ENCODE measurements at places on chromosomes 3 and 15.

GRCh38 chr15:73518876-73519733, 76.1 kb downstream of the REC114 start:
- DNase-seq: no peak

- no peak for DNase-seq
Observed at GRCh38 chr3:57094575-57094974, 34.1 kb downstream of the SPATA12 start.

DNA sequence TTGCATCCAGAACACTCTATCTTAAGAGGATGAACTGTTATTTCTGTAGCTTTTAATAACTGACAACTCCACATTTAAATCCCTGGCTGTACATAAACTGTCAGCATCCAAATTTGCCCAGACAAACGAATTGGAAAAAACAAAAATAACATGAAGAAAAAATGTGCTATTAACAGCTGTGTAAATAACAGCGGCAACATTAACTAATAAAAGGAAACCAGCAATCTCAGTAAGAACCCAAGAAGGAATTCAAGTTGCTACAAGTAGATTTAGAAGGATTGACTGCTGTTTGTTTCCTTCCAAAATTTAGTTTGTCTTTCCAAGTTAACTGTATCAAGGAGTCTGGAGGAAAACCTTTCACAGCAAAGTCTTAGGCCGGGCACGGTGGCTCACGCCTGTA, 550.6 kb upstream of the MDFIC2 start:
- DNase-seq: no peak

- no peak for DNase-seq
Observed at GRCh38 chr3:124837730-124838186, 49.4 kb downstream of the ITGB5 start.

- DNase-seq: no peak
Observed at GRCh38 chr3:29583861-29584260, 303.0 kb downstream of the RBMS3 start.

- DNase-seq: no peak
Observed at GRCh38 chr3:151327571-151328198, 1.7 kb downstream of the P2RY13 start.

DNA sequence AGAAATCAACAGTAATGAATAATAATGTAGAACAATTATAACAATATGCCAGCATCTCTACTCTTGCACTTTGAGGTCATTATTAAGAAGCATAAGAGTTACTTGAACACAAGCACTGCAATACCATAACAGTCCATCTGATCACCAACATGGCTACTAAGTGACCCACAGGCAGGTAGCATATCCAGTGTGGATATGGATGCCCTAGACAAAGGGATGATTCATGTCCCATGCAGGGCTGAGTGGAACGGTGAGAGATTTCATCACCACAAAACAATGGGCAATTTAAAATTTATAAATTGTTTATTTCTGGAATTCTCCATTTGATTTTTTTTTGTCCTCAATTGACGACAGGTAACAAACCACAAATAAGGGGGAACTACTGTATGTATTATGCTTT, 107.7 kb upstream of the TSC22D2 start:
- no peak for DNase-seq

GRCh38 chr15:41620536-41621199, 39.5 kb upstream of the MGA start:
- DNase-seq: no peak

DNA sequence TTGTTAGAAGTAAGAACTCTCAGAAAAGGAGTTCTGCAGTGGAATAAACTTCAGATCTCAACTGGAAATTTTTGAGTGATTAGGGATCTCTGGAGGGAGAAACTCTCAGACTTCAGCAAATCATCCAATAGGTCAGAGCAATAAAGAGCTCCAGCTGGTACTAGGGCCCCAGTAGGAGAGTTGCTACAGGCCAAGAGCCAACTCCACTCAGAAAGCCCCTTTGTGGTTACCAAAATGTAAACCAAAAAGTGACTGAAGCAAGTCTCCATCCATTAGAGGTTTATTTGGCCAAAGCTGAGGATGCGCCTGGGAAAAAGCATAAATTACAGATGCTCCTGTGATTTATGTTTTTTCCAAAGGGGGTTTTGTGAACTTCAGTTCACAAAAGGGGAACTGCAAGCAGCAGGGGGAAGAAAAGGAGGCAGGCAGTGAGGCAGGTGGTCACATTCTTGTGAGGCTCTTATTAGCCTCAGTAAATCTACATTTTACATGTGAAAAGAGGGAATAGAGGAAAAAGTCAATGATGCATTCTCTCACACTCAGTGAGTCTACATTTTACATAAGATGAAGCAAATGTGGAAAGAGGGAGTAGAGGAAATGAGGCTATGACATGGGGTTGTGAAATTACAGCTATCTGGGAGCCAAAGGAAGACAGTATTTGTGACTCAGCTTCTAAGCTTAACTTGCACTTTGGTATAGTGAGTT, 92.4 kb upstream of the DAZL start:
- no peak for DNase-seq

DNA sequence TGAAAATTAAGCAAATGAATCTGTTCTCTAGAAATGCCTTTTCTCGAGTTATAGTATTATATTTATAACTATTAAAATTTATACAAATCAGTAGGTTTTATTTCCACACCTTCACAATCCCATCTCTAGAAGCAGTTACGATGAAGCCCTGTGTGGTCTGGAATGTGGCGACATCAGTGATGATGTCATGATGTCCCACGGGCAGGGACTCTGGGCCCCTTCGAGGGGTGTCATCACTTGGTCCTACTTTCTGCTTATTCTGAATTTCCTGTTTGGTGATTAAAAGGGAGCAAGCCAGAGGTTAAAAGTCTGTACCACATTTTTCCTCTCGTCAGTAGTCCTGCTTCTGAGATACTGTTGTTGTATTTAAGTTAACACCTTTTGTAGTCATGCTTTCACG, 67.4 kb downstream of the PIK3R4 start:
- no peak for DNase-seq

GRCh38 chr3:110799271-110799670, 272.3 kb upstream of the NECTIN3 start:
- no peak for DNase-seq

- DNase-seq: no peak
Observed at GRCh38 chr3:185069037-185070030, 83.5 kb downstream of the C3orf70 start.

GRCh38 chr3:44076221-44076829, 165.4 kb upstream of the TOPAZ1 start:
- DNase-seq: no peak

DNA sequence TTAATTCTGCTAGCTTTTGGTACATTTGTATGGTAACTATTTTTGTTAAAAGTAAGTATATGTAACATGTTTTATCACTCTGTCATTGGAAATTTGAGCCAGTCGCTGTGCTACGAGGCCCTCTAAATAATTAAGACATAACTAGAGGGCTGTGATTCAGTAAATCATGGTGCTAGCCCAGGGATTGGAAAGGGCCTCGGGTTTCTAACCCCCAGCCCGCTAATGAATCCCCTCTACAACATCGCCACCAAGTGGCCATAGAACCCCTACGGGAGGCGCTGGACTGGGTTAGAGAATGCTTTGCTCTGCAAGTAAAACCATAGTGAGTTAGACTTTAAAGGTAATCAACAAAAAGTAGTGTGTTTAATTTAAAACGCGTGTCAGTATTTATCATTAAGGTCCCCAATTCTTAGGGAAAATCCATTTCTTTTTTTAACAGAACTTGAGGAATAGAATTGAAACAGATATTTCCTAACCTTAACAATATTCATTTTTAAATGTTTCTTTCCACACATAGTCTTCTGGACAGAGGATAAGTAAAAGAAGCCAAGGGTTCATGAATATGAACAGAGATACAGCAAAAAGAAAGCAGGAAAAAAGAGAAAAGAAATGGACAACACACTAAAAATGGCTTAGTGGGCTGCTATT, 744.7 kb downstream of the EPHA3 start:
- DNase-seq: no peak

DNA sequence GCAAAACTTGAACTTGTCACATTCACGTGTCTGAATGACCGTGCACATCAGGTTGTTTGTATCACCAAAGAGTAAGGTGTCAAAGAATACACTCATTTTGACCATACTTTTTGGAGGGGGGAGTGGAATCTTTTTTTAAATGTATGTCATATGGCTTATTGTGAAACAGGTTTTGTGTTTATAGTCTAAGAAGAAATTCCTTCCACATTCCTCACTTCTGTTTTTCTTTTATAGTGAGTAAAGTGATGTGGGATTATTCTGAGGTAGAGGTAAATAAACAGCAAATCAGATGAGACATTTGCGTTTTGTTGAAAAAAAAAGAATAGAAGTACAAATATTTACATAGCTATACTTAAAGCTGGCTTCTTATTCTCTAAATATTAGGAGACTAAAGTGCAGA, 33.0 kb downstream of the SRP14 start:
- DNase-seq: no peak

Data from cortex of kidney (tissue), 1 donor.